ENCODE measurements at places on chromosomes 3 and 15.
A peak's percentile ranks its signal among the peaks of the same experiment; 100 is the strongest.

- peak overlapping the region; percentile 42 for H3K27ac ChIP-seq
- H3K4me1 ChIP-seq, result peaks cover 10% of the 10 kb centered on the region
- H3K4me3 ChIP-seq, result no peak overlapping the region
- peaks cover 11% of the 10 kb centered on the region for H3K27me3 ChIP-seq
- no peak for DNase-seq
Measured at GRCh38 chr3:107938143-107938542, 152.7 kb downstream of the CD47 start.

- no peak overlapping the region for H3K4me3 ChIP-seq
- no peaks in the 10 kb centered on the region for H3K27me3 ChIP-seq
- H3K36me3 ChIP-seq, result no peaks in the 10 kb centered on the region
- no peaks in the 10 kb centered on the region for H3K4me1 ChIP-seq
- no peak for DNase-seq
- H3K27ac ChIP-seq, result no peak overlapping the region
Measured at GRCh38 chr3:89419647-89420241, 312.3 kb downstream of the EPHA3 start.

DNA sequence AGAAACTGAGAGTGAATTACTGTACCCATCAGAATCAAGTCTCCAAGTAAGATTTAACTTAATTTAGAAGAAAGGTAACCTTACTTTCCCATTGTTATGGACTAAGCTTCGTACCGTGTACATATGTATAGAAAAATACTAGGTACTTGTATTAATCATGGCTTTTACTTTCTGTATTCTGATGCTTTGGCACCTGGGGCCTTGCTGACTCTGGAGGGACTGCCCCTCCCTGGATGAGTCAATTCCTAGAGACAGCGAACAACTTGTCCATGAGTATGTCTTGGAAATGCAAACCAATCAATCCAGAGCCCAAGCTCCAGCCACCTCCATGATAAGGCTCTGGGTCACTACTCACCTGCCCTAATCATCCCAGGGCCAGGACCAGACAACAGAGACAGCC lies 50.0 kb upstream of the DGKG start:
- no peak overlapping the region for H3K27ac ChIP-seq
- DNase-seq, result no peak
- H3K4me3 ChIP-seq, result no peak overlapping the region
- H3K36me3 ChIP-seq, result no peaks in the 10 kb centered on the region

- no peak overlapping the region for H3K27ac ChIP-seq
- H3K4me3 ChIP-seq, result no peak overlapping the region
- H3K36me3 ChIP-seq, result no peaks in the 10 kb centered on the region
- H3K27me3 ChIP-seq, result peaks cover 5% of the 10 kb centered on the region
Measured at GRCh38 chr3:196096382-196096953, 14.6 kb upstream of the TFRC start.

- H3K36me3 ChIP-seq, result peaks cover 9% of the 10 kb centered on the region
- peaks cover 9% of the 10 kb centered on the region for H3K27me3 ChIP-seq
- peaks cover 4% of the 10 kb centered on the region for H3K4me1 ChIP-seq
Measured at GRCh38 chr3:31124373-31124772, 229.9 kb upstream of the GADL1 start.

GRCh38 chr3:22777834-22778233 lies 425.3 kb upstream of the UBE2E2 start:
- no peak overlapping the region for H3K27ac ChIP-seq
- no peaks in the 10 kb centered on the region for H3K4me1 ChIP-seq
- no peak for DNase-seq
- H3K36me3 ChIP-seq, result no peaks in the 10 kb centered on the region
- H3K4me3 ChIP-seq, result no peak overlapping the region
- no peaks in the 10 kb centered on the region for H3K27me3 ChIP-seq

- H3K36me3 ChIP-seq, result no peaks in the 10 kb centered on the region
- H3K4me3 ChIP-seq, result no peak overlapping the region
- H3K27me3 ChIP-seq, result peaks cover 3% of the 10 kb centered on the region
- no peaks in the 10 kb centered on the region for H3K4me1 ChIP-seq
Measured at GRCh38 chr3:79902151-79902550, 134.4 kb upstream of the ROBO1 start.

DNA sequence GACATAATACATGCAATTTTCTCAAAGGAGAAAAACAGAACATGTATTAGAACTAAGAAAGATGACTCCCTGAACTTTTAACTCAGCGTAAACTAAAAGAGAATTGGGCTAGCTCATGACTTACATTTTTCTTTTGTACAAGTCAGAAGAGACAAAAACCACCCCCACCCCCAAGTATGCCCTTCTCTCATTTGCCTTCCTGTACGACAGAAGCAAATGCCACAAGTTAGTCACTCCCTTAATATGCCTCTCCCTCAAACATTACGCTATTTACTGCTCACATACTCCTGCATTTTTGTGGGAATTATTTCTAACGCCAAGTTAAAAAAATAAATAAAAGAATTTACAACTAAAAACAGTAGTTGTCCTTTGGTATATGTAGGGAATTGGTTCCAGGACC lies 22.0 kb downstream of the CPEB1 start:
- peaks cover 13% of the 10 kb centered on the region for H3K27me3 ChIP-seq
- H3K36me3 ChIP-seq, result no peaks in the 10 kb centered on the region
- H3K4me1 ChIP-seq, result no peaks in the 10 kb centered on the region
- no peak overlapping the region for H3K27ac ChIP-seq

DNA sequence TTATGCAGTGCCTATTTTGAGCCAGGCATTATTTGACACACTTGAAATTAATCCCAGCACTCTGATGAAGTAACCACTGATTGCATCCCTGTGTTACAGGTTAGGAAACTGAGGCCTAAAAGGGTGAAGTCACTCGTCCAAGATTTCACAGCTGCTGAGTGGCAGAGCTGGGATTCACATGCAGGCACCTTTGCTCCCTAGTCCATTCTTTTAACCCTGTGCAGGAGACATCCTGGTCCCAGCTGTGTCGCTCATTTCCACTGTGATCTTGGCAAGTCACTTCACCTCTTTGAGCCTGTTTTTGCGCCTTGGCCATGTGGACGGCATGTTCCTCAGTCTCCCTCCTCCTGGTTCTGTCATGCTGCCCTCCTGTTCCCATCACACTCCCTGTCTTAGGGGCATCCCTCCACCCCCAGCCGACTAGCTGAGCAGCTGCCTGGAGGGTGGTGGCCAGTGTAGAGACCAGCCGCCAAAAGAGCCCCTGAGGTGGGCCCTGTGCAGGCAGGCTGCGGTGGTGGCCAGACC lies 70.6 kb downstream of the SMAD6 start:
- no peak for DNase-seq
- no peaks in the 10 kb centered on the region for H3K27me3 ChIP-seq
- no peak overlapping the region for H3K4me3 ChIP-seq
- peaks cover 84% of the 10 kb centered on the region for H3K4me1 ChIP-seq

GRCh38 chr3:80213086-80213485 lies 445.3 kb upstream of the ROBO1 start:
- no peaks in the 10 kb centered on the region for H3K36me3 ChIP-seq
- H3K4me1 ChIP-seq, result no peaks in the 10 kb centered on the region
- no peak overlapping the region for H3K4me3 ChIP-seq
- DNase-seq, result no peak
- H3K27me3 ChIP-seq, result no peaks in the 10 kb centered on the region

GRCh38 chr15:55736756-55737155 lies 6.2 kb downstream of the PRTG start:
- peak overlapping the region; percentile 78 for H3K4me3 ChIP-seq
- H3K27ac ChIP-seq, result peak overlapping the region; percentile 98
